NCI-H460 (cell line): ENCODE measurements at places on chromosomes 2 and 18. TPM values are rescaled to one million over a fixed set of nuclear protein-coding genes. Genes with fewer than 3 reads are reported as not detected.

DNA sequence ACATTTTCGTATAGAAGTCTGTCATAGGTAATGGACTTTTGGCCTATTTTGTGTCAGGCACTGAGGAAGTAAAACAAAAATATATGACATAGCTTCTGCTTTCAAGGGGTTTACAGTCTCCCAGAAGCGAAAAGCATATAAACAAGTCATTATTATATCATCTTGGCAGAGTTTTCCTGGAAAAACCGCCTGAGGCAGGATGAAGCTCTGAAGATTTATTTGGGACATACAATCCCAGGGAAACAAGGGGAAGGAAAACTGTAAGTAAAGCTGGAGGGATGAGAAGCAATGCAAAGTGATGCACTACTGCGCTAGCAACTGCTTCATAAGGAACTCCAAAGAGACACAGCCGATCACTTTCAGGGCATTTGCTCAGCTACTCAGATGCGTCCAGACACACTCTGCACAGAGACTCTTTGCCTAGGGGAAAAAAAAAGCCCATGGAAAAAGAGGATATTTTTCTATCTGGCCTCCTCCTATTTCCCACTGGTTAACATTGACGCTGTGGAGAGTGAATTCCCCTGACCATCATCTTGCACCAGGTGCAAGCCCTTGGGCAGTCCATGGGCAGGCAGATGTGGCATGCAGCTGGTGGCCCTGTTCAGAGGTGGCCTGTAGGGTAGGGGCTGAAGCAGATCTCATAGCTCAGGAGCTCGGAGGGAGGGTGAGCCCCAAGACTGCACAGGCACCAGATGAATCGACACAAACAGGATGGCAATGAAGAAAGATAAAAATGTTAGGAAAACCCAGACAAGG, 158.1 kb downstream of the METTL4 start:
- DNase-seq = no peak

The FBLN7 gene
- total RNA-seq = 0.40 and 1.0 TPM in 2 replicates

GRCh38 chr2:113300281-113300680, 21.6 kb upstream of the PAX8 start:
- DNase-seq = no peak

DNA sequence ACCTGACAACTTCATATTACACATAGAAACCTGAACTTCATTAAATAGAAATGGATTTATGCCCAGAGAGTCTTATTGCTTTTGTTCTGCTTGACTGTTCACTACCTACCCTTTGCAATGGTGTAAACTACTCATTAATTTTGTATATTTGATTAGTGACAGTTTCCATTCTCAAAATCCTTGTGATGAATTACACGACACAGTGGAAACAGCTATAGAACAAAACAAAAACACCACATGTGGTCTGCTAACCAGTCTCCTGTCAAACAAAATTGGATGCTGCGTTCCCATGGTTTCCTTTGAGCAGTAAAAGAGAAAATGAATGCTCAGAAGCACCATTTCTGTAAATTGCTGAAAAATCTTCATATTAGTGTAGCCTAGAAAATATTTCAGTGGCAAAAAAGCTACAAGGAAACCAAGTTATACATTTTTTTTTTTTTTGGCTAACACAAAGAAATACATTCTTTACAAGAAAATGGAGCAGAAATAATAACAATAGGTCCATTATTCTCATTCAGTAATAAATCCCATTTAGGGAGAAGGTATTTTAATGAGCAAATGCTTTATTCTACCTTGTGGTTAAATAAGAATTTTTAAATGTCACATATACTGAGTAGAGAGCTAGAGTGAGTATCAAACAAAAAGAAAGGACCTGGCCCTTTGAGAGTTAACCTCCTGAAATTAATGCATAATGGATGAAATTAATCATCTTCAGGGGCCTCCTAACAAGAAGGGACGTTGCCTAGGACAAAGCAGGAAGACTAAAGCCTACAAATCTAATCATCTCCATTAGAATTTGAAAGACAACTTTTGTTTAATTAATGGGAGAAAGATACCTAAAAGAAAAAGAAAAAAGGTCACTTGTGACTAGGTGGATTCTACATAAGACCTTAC, 355.1 kb upstream of the ZC3H15 start:
- DNase-seq = no peak

The STARD6 gene
- total RNA-seq = 0.46 and 0.57 TPM in 2 replicates
